Uterus (tissue), 4 donors: ENCODE measurements at places on chromosomes 12 and 14. TPM values are rescaled to one million over a fixed set of nuclear protein-coding genes. Genes with fewer than 3 reads are reported as not detected.

The KRT80 gene
- not detected for total RNA-seq

The SLIRP gene
- total RNA-seq, result 78.8 TPM

The BIN2 gene
- total RNA-seq, result 5.0 TPM

The MIPOL1 gene
- total RNA-seq, result 43.5 TPM

The ALDH2 gene
- total RNA-seq, result 102 TPM

The YARS2 gene
- 15.3 TPM for total RNA-seq

The TAS2R50 gene
- total RNA-seq, result 5.8 TPM

The PLEKHG3 gene
- total RNA-seq, result 40.5 TPM

The TBC1D30 gene
- total RNA-seq, result 6.7 TPM

The CLEC14A gene
- total RNA-seq, result 53.2 TPM

The IFT81 gene
- 12.4 TPM for total RNA-seq

The C14orf119 gene
- total RNA-seq, result 12.3 TPM

The ZNF385A gene
- 16.9 TPM for total RNA-seq

The ARHGEF25 gene
- 52.9 TPM for total RNA-seq

The PDE3A gene
- total RNA-seq, result 15.0 TPM

The CTSG gene
- not detected for total RNA-seq

The SIX1 gene
- total RNA-seq, result 7.1 TPM

- H3K36me3 ChIP-seq, result no peaks in the 10 kb centered on the region
- H3K4me1 ChIP-seq, result no peaks in the 10 kb centered on the region
- no peak overlapping the region for H3K4me3 ChIP-seq
- H3K27ac ChIP-seq, result no peak overlapping the region
- no peaks in the 10 kb centered on the region for H3K27me3 ChIP-seq
These were observed 448.1 kb downstream of the ADAMTS20 start for GRCh38 chr12:43103866-43104265.

DNA sequence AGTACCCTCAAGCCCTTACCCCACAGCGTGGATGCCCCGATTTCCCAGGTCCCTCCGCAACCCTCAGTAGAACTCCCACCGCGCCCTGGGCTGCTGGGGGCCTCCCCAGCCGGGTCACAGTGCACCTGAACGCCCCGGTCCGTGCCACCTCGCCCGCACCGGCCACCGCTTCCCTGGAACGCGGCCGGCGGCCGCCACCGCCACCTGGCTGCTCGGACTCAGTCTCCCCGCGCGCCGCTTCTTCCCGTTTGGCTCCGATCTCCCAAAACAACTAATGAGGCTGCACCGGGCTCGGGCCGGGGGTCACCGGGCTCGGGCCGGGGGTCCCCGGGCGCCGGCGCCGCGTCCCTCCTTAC, 1.0 kb downstream of the ITPK1 start:
- H3K4me1 ChIP-seq, result no peaks in the 10 kb centered on the region
- no peaks in the 10 kb centered on the region for H3K27me3 ChIP-seq
- H3K27ac ChIP-seq, result peak overlapping the region; percentile 96
- peak overlapping the region; percentile 81 for H3K4me3 ChIP-seq
- peak; percentile 37 for DNase-seq
- no peaks in the 10 kb centered on the region for H3K36me3 ChIP-seq

- no peaks in the 10 kb centered on the region for H3K4me1 ChIP-seq
- H3K4me3 ChIP-seq, result no peak overlapping the region
- no peaks in the 10 kb centered on the region for H3K36me3 ChIP-seq
These were observed 114.3 kb downstream of the TSPAN9 start for GRCh38 chr12:3191450-3191849.

- no peak overlapping the region for H3K27ac ChIP-seq
- H3K4me3 ChIP-seq, result no peak overlapping the region
- no peak for DNase-seq
- H3K4me1 ChIP-seq, result no peaks in the 10 kb centered on the region
These were observed 53.8 kb downstream of the SFSWAP start for GRCh38 chr12:131764738-131765137.

DNA sequence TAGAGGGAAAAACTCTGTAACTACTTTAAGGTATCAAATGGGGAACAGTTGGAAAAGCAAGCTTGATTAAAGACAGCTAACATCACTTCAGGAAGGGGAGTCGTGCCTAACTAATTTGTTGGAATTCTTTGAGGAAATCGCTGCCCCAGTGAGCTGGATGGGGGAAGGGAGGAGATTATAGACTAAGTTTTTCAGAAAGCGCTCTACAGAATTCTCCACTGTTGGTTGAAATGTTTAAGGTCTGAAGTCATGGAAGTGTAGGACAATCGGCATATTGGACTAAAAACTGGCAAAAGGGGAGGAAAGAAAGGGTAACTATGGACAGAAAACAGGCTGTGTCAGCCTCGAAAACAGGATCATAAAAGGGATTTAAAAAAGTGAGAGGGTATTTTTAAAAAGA, 229.9 kb upstream of the HMGA2 start:
- H3K36me3 ChIP-seq, result no peaks in the 10 kb centered on the region
- H3K4me3 ChIP-seq, result no peak overlapping the region
- peaks cover 3% of the 10 kb centered on the region for H3K27me3 ChIP-seq
- peak overlapping the region; percentile 53 for H3K27ac ChIP-seq

GRCh38 chr12:50221228-50222008, 54.2 kb upstream of the CERS5 start:
- no peaks in the 10 kb centered on the region for H3K36me3 ChIP-seq
- H3K27ac ChIP-seq, result peak overlapping the region; percentile 90
- H3K27me3 ChIP-seq, result no peaks in the 10 kb centered on the region
- no peaks in the 10 kb centered on the region for H3K4me1 ChIP-seq
- DNase-seq, result peak; percentile 42

DNA sequence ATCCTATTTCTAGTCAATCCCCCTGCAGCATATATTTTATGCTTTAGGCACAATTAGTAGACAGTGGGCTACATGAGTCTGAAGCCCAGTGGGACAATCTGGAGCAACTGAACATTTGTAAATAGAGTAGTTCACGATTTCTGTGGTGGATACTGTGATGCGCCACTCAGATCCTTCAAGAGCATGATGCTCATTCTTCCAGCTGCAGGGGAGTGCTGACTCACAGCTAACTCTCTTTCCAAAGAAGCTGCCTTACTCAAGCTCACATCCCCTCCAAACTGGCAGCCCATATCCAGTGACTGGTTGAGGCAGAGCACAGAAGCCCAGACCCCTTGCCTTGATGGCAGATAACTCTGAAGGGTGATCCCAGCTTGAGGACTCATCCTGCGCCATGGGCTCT, 224.2 kb upstream of the EEA1 start:
- H3K4me3 ChIP-seq, result no peak overlapping the region
- H3K36me3 ChIP-seq, result no peaks in the 10 kb centered on the region
- DNase-seq, result no peak
- H3K27me3 ChIP-seq, result no peaks in the 10 kb centered on the region

GRCh38 chr14:105343194-105343593, 28.6 kb downstream of the PACS2 start:
- no peak for DNase-seq
- H3K27me3 ChIP-seq, result no peaks in the 10 kb centered on the region
- no peaks in the 10 kb centered on the region for H3K36me3 ChIP-seq
- H3K4me3 ChIP-seq, result no peak overlapping the region

- no peaks in the 10 kb centered on the region for H3K36me3 ChIP-seq
- H3K4me3 ChIP-seq, result no peak overlapping the region
- peaks cover 10% of the 10 kb centered on the region for H3K4me1 ChIP-seq
- H3K27me3 ChIP-seq, result no peaks in the 10 kb centered on the region
- DNase-seq, result no peak
These were observed 55.3 kb upstream of the TMCC3 start for GRCh38 chr12:94705676-94706075.

DNA sequence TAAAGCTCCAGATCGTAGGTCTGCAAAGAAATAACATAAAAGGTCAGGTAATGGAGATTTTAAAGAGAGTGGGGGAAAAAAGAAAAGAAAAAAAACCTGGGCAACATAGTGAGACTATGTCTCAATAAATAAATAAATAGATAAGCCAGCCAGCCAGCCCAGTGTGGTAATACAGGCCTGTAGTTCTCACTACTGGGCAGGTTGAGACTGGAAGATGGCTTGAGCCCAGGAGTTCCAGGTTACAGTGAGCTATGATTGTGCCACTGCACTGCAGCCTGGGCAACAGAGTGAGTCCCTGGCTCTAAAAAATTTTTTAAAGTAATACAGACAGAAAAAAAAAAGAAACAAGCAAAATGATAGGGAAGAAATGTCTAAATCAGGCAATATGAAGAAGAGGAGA, 43.2 kb upstream of the BBS10 start:
- no peak overlapping the region for H3K27ac ChIP-seq
- H3K36me3 ChIP-seq, result no peaks in the 10 kb centered on the region
- no peak for DNase-seq
- no peaks in the 10 kb centered on the region for H3K4me1 ChIP-seq

DNA sequence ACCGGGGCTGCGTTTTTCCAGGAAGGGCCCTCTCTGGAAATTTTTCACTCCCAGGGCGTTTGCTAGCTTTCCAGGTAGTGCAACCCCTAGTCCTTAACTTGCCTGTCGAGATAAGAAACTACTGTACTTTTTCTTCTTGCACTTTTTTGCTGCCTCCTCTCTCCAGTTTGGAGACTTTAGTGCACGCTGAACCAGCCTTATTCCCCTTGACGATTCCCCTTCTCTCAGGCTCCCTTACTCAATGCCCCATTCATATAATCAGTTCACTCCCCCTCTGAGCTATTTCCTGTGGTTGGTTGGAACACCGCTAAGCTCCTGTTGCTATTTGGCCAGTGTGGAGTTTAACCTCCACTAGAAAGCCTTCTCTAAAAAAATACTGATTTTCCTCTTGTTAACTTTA, 682 bp downstream of the CREBL2 start:
- peak overlapping the region; percentile 78 for H3K4me3 ChIP-seq
- H3K36me3 ChIP-seq, result no peaks in the 10 kb centered on the region
- peak overlapping the region; percentile 96 for H3K27ac ChIP-seq
- DNase-seq, result no peak

- no peak overlapping the region for H3K27ac ChIP-seq
- no peak for DNase-seq
- no peak overlapping the region for H3K4me3 ChIP-seq
- H3K36me3 ChIP-seq, result no peaks in the 10 kb centered on the region
- no peaks in the 10 kb centered on the region for H3K4me1 ChIP-seq
- H3K27me3 ChIP-seq, result no peaks in the 10 kb centered on the region
These were observed 584 bp downstream of the ACSM4 start for GRCh38 chr12:7304456-7304855.

- H3K4me3 ChIP-seq, result no peak overlapping the region
- no peaks in the 10 kb centered on the region for H3K36me3 ChIP-seq
These were observed 33.2 kb upstream of the FAM222A start for GRCh38 chr12:109680264-109681005.

- H3K4me3 ChIP-seq, result no peak overlapping the region
- no peaks in the 10 kb centered on the region for H3K4me1 ChIP-seq
- DNase-seq, result no peak
- no peak overlapping the region for H3K27ac ChIP-seq
These were observed 29.8 kb downstream of the SCFD1 start for GRCh38 chr14:30651937-30652336.

- H3K27me3 ChIP-seq, result no peaks in the 10 kb centered on the region
- no peaks in the 10 kb centered on the region for H3K36me3 ChIP-seq
- no peak overlapping the region for H3K4me3 ChIP-seq
- no peak overlapping the region for H3K27ac ChIP-seq
- no peak for DNase-seq
- H3K4me1 ChIP-seq, result no peaks in the 10 kb centered on the region
These were observed 523.4 kb downstream of the FSCB start for GRCh38 chr14:43983721-43984120.

GRCh38 chr12:52832985-52833905, 866 bp downstream of the KRT79 start:
- H3K4me1 ChIP-seq, result no peaks in the 10 kb centered on the region
- no peaks in the 10 kb centered on the region for H3K36me3 ChIP-seq
- H3K27me3 ChIP-seq, result no peaks in the 10 kb centered on the region

- no peak for DNase-seq
- no peak overlapping the region for H3K4me3 ChIP-seq
- no peaks in the 10 kb centered on the region for H3K27me3 ChIP-seq
- no peaks in the 10 kb centered on the region for H3K4me1 ChIP-seq
- no peak overlapping the region for H3K27ac ChIP-seq
- H3K36me3 ChIP-seq, result no peaks in the 10 kb centered on the region
These were observed 27.1 kb upstream of the COL2A1 start for GRCh38 chr12:48031135-48031960.

DNA sequence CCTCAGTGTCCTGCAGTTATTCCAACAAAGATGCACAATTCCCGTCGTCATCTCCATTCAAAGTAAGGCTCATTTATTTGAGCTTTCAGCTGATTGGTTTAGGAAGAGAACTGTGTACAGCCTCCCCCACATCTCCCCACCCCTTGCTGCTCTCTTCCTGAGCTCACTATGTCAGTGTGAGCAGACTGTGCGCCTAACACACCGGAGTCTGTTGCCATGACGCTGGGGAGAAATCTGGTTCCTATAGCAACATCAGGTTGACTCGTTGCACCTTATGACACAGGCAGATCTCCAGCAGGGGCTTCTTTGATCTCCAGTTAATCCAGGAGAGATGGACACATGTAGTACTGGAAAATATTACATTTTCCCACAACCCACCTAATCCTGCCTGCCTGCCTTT, 319.4 kb downstream of the CACNA1C start:
- DNase-seq, result no peak
- no peak overlapping the region for H3K27ac ChIP-seq
- no peaks in the 10 kb centered on the region for H3K27me3 ChIP-seq
- H3K36me3 ChIP-seq, result no peaks in the 10 kb centered on the region
- H3K4me3 ChIP-seq, result no peak overlapping the region

DNA sequence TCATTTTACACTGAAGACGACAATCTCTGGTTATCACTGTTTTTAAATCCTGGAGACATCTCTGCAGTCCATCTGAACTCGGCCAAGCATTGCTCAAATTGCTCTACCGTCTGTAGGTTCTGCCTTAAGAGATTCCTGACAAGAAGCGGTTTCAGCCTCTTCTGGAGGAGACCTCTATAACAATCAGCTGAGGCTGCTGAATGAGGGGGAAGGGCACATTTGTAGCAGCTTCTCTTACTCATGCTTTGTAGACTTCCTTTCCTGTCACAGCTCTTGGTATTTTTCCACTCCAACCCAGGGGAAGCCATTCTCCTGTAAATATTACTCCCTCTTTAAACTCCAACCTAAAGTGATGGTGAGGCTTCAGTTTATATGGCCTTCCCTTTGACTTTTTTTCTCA, 3.0 kb downstream of the ARG2 start:
- no peaks in the 10 kb centered on the region for H3K36me3 ChIP-seq
- H3K4me3 ChIP-seq, result no peak overlapping the region
- DNase-seq, result no peak
- H3K27ac ChIP-seq, result peak overlapping the region; percentile 55

DNA sequence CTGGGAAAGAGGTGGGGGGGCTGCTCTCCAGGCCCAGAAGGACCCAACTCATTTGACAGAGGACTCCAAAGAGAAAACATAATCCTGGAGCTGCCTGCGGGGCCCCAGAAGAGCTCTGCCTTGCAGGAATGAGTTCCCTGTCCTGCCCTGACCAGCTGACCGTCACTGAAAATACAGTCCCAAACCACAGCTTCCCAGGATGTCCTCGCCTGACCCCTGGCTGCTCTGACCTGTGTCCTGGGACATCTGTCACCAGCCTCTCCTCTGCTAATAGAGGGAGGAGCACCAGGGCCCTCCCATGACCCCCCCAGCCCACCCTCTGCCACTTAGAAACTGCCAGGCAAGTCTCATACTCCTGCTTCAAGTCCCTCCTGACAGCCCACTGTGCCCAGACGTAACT, 9.8 kb downstream of the FIGNL2 start:
- H3K27ac ChIP-seq, result no peak overlapping the region
- DNase-seq, result no peak
- H3K27me3 ChIP-seq, result no peaks in the 10 kb centered on the region
- H3K36me3 ChIP-seq, result no peaks in the 10 kb centered on the region

GRCh38 chr12:119804011-119804641, 73.0 kb downstream of the CIT start:
- no peak overlapping the region for H3K4me3 ChIP-seq
- no peak for DNase-seq
- no peaks in the 10 kb centered on the region for H3K27me3 ChIP-seq
- no peak overlapping the region for H3K27ac ChIP-seq
- no peaks in the 10 kb centered on the region for H3K4me1 ChIP-seq
